ENCODE measurements at places on chromosomes 2 and 18.

- DNase-seq: no peak
Observed at GRCh38 chr2:121648206-121649148, 785 bp downstream of the CLASP1 start.

GRCh38 chr18:62610701-62611411, 88.0 kb downstream of the ZCCHC2 start:
- no peak for DNase-seq

DNA sequence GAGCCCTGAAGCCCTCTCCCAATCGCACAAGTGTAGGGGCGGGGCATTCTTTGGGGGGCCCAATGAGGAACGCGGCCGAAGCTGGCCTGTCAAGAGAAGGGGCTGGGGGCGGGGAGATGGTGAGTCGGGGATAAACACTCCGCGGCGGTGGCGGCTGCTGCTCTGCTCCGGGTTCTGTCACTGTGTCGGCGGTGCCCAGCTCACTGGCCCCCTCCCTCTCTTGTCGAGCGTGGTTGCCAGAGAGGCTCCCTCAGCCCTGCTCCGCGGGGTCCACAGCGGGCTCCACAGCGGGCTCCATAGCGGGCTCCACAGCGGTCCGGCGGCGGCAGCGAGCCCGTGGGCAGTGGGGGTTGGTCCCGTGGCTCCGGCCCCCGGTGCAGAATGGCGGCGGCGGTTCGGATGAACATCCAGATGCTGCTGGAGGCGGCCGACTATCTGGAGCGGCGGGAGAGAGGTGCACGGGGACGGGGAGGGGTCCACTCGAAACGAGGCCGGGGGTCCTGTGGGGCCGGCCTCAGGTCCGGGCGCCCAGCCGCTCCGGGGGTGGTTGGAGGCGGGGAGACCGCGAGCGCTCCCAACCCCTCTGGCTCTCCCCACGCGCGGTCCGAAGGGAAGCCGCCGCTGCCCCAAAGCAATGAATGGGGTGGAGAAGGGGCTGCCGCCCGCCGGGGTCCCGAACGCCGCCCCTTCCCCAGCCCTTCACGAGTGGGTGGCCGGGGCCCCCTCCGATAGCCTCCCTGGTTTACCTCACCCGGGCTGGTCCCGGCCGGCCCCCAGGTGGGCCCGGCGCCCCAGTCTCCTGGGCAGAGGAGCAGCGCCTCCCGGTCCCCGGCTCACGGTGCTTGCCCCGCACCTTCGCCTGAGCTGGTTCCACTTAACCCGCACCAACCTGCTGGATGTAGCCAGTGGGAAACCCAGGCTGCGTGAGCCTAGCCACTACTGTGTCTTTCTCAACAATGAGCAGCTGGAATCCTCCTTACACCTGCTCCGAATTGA, at the start of gene MXD1:
TSS of gene MXD1 (plus strand) at position 160 of the 996 bp plus-strand sequence. CDS start at position 382, 222 bp downstream.
- DNase-seq: no peak

GRCh38 chr18:36250827-36251226, 46.7 kb upstream of the FHOD3 start:
- DNase-seq: no peak

GRCh38 chr2:206056286-206056685, 29.7 kb downstream of the INO80D start:
- no peak for DNase-seq

- DNase-seq: no peak
Observed at GRCh38 chr2:161586517-161587167, 37.6 kb upstream of the SLC4A10 start.

- no peak for DNase-seq
Observed at GRCh38 chr2:201701646-201702045, 3.2 kb upstream of the MPP4 start.

GRCh38 chr2:229174794-229175496, 96.1 kb downstream of the PID1 start:
- DNase-seq: no peak

GRCh38 chr18:23077493-23078256, 57.6 kb upstream of the CABLES1 start:
- no peak for DNase-seq

- no peak for DNase-seq
Observed at GRCh38 chr2:11855064-11855760, 108.8 kb downstream of the LPIN1 start.

DNA sequence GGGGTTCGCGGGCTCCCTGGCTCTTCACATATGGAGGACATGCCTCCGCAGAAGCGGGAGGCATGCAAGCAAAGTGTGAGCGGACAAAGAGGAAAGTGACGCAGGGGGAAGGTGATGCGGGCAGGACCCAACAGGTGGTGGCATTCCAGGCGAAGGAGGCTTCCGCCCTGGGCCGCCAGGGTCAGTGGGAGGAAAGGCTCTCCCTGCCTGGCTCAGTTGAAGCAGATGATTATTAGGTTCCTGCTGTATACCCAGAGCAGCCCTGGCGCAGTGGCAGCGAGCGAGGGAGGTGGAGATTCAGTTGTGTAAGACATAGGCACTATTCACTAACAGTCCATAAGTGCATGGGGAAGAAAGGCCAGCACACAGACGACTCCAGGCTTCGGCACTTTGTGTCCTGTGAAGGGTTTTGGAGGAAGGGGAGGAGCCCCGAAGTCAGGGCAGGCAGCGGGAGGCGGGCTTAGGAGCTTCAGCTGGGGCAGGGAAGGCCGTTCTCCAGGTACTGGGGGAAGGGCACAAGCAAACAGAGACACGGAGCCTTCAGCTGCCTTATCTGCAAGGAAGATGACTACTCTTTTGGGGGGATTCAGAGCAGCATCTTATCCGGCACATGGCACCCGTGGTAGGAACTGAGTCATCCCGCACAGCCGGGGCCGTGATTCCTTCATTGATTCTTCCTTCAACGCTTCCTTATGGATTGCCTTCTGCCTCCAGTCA, 89.8 kb downstream of the TGOLN2 start:
- no peak for DNase-seq

- DNase-seq: no peak
Observed at GRCh38 chr2:43490252-43490786, 105.5 kb downstream of the THADA start.

- DNase-seq: no peak
Observed at GRCh38 chr2:96839293-96839874, 4.4 kb downstream of the ANKRD23 start.

GRCh38 chr2:75616406-75616805, 30.2 kb upstream of the MRPL19 start:
- no peak for DNase-seq

- no peak for DNase-seq
Observed at GRCh38 chr2:120231564-120231973, 8.4 kb upstream of the TMEM185B start.

DNA sequence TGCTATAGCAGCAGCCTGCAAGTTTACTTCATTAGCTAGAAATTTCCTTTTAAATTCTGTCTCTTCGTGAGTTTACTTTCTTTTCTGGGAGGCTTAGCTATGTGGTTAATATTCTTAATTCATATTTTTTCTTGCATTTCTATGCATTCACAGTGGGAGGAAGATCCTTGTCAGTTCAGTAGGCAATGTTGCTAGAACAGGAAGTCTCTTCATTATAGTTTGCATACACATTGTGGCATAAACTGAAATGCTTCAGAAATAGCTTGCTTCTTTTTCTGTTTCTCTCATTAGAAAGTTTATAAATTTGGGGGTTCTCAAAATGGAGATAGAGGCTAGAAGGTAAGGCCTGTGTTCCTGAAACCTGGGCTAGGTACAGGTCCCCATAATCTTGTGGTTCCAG, 8.1 kb upstream of the ARHGAP15 start:
- no peak for DNase-seq

GRCh38 chr2:101435001-101435862, 39.7 kb downstream of the RFX8 start:
- no peak for DNase-seq
